Activated T-helper 1 cell treated with anti-CD3 and anti-CD28 coated beads, Interleukin-12 subunit alpha, Interleukin-12 subunit beta, Interleukin-2, Interleukin-4 antibody, amounts not matched to agents 30 ng/mL and 10 ng/mL and 1 ng/mL, durations not matched to agents 14 hours and 24 hours and 36 hours (primary cell): ENCODE measurements at places on chromosomes 1 and 21. TPM values are rescaled to one million over a fixed set of nuclear protein-coding genes. Genes with fewer than 3 reads are reported as not detected.

NUF2 gene
- 36.8 and 37.7 TPM in 2 replicates for total RNA-seq

C1orf105 gene
- total RNA-seq: not detected in 2 replicates

LENEP gene
- total RNA-seq: 1.5 and 1.8 TPM in 2 replicates

MGST3 gene
- 23.3 and 25.1 TPM in 2 replicates for total RNA-seq

CR1L gene
- not detected in 2 replicates for total RNA-seq

PRELP gene
- total RNA-seq: not detected in 2 replicates

STPG1 gene
- total RNA-seq: 4.1 and 5.1 TPM in 2 replicates

DENND1B gene
- 15.3 and 16.5 TPM in 2 replicates for total RNA-seq

SPRR2D gene
- total RNA-seq: not detected in 2 replicates

BTBD19 gene
- 22.6 and 24.1 TPM in 2 replicates for total RNA-seq

TP53BP2 gene
- total RNA-seq: 40.4 and 47.2 TPM in 2 replicates

GSTM1 gene
- total RNA-seq: 77.4 and 86.4 TPM in 2 replicates

FCMR gene
- 24.5 and 27.9 TPM in 2 replicates for total RNA-seq

TSPAN1 gene
- total RNA-seq: not detected in 2 replicates

GCSAML gene
- total RNA-seq: 0.16 TPM in 1 of 2 replicates, not detected in the other

LCK gene
- total RNA-seq: 269 and 281 TPM in 2 replicates

GOLPH3L gene
- 19.1 and 20.5 TPM in 2 replicates for total RNA-seq

DNM3 gene
- 0.62 and 0.64 TPM in 2 replicates for total RNA-seq

GUCA2B gene
- total RNA-seq: not detected in 2 replicates

CFAP45 gene
- 0.78 and 1.7 TPM in 2 replicates for total RNA-seq

LGALS8 gene
- total RNA-seq: 56.6 and 66.2 TPM in 2 replicates

C1orf94 gene
- total RNA-seq: not detected in 2 replicates

UBASH3A gene
- total RNA-seq: 69.1 and 70.8 TPM in 2 replicates

THEM5 gene
- not detected in 2 replicates for total RNA-seq

AZIN2 gene
- 1.1 and 1.4 TPM in 2 replicates for total RNA-seq

CRABP2 gene
- 1.4 and 1.6 TPM in 2 replicates for total RNA-seq

CNR2 gene
- total RNA-seq: not detected in 2 replicates

FAM78B gene
- total RNA-seq: 1.0 TPM in 2 replicates

S1PR1 gene
- 42.5 and 42.9 TPM in 2 replicates for total RNA-seq

HES3 gene
- total RNA-seq: not detected in 2 replicates

OR2T8 gene
- total RNA-seq: not detected in 2 replicates

UBQLN4 gene
- 59.5 and 64.5 TPM in 2 replicates for total RNA-seq

C1orf185 gene
- total RNA-seq: not detected in 2 replicates

RPRD2 gene
- total RNA-seq: 24.4 and 24.7 TPM in 2 replicates

UBAP2L gene
- total RNA-seq: 258 and 284 TPM in 2 replicates

HPCAL4 gene
- 0.69 and 0.75 TPM in 2 replicates for total RNA-seq

PLXNA2 gene
- total RNA-seq: 0.02 and 0.08 TPM in 2 replicates

TMEM51 gene
- total RNA-seq: 0.21 TPM in 1 of 2 replicates, not detected in the other

PROX1 gene
- total RNA-seq: not detected in 2 replicates

LCE2B gene
- total RNA-seq: not detected in 2 replicates

GBP6 gene
- total RNA-seq: 0.59 and 0.65 TPM in 2 replicates

FABP3 gene
- total RNA-seq: not detected in 2 replicates

INSRR gene
- total RNA-seq: 0.65 and 0.78 TPM in 2 replicates

PLD5 gene
- not detected in 2 replicates for total RNA-seq

KCNH1 gene
- not detected in 2 replicates for total RNA-seq

LYSMD1 gene
- total RNA-seq: 4.0 and 5.0 TPM in 2 replicates
